ENCODE measurements at places on chromosomes 5 and 9.

GRCh38 chr5:82938901-82939725, 138.1 kb downstream of the TMEM167A start:
- DNase-seq: no peak

DNA sequence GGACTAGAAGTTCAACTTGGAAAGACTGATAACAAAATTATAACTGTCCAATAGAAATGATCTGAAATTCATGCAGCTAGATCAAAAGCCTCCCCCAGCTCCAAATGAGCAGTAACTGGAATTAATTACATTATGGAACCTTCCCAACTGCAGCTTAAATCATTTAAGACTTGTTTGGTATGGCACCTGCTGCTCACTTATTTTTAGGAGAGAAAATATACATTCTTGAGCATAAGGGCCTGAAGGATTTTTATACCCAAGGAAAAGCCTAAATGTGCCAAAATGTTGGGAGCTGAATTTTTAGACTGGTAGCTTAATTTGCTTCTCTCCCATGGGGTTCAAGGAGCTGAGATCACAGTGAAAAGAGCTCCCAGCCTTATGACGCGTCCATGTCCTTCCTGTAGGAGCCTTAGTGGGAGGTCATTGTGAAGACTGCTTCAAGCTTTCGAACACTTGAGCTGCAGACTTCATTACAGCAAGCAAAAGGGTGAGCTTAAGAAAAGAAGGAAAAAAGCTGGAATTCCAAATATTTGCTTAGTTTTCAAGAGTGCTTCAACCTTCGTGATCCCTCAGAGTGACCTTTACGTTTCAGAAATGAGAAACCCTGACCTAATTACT, 276.0 kb downstream of the DMAC1 start:
- no peak for DNase-seq

DNA sequence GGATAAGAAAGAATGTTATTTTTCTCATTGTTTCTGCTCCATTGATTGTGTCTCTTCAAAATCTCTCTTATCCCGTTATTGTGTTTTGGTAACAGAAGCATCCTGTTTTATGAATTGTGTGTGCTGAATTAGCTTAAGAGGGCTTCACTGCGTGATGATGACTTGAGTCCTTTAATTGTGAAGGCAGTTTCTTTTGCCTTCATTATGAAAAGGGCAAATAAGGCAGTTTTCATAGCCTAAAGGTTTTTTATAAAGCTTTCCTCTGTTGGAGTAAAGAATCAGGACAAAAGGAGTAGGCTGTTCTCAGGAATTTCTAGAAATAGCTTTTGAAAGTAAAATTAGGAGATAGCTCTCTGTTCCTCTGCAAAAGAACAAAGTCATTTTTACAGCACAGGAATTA, 169.8 kb downstream of the FOCAD start:
- no peak for DNase-seq

DNA sequence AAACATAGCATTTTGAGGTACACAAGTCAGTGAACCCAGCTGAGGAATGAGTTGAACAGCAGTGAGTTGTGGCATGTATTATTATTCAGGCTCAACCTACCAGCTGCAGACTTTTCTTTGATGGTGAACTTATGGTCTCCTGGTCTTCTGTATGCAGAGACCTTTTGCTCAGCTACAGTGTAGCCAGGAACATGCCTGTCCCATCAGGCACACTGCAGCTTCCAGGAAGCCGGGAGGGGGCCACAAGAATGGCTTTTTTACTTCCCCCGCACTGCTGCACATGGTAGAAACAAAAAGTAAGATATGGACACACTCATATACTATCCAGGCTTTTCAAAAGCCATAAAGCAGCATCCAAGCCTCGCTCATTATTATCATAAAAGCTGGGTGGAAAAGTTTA, 65.3 kb upstream of the PLPP1 start:
- DNase-seq: no peak

- no peak for DNase-seq
These were observed 70.8 kb downstream of the RAB24 start for GRCh38 chr5:177232761-177233160.

GRCh38 chr5:932151-932627, 39.5 kb downstream of the TRIP13 start:
- DNase-seq: no peak

- DNase-seq: no peak
These were observed 94.5 kb upstream of the SPATA31D4 start for GRCh38 chr9:81833563-81834345.

DNA sequence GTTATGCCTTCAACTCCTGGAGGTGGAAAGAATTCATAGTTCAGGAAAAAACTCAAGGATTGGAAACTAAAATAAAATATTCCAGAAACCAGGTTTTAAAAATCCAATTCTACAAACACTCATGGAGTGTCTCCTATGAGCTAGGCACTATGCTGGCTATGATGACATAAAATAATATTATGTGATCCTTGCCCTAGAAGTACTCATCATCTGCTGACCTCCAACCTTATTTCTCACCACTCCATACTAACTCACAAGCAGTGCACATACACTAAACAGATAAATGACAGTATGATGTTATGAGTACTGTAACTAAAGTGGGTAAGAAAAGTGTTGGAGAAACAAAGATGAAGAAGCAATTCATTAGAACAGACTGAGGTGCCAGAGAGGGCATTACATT, 93.2 kb upstream of the NR5A1 start:
- no peak for DNase-seq

- no peak for DNase-seq
These were observed 5.6 kb downstream of the SLIT3 start for GRCh38 chr5:169295306-169295705.

DNA sequence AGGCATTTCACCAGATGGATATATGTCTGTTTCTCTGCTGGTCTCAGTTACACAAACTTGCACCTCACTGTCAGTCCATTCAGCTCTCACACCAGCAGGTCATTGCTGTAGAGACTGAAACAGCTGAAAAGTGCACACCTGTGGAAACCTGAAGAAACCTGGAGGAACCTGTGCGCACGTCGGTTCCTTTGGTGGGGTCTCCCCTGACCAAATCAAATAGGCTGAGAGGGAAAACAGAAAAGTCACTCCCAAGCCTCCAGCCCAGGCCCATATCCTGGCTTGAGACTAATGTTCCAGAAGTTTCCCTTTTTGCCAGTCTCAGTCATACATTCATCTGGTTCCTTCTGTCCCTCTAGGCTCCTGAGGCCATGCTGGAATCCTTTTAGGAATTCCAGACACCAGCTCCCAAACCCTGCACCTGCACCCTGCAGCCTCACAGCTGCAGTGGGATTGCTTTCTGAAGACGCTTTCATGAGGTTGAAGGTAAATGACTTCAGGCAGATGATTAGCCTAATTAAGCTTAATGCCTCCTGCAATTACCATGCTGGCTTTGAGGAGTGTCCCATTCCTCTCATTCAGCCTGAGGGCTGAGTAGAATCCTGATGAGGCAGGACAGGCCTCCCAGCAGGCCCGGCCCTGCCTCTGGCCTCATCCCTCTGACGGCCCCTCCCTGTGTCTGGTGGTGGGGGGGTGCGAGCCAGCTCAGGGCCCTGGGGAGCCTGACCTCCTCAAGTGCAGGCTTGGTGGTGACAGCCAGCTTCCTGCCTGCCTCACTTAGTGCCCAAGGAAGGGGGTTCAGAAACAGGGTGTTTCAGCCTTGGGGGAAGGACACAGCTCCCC, 24.3 kb upstream of the CXCL14 start:
- DNase-seq: no peak

DNA sequence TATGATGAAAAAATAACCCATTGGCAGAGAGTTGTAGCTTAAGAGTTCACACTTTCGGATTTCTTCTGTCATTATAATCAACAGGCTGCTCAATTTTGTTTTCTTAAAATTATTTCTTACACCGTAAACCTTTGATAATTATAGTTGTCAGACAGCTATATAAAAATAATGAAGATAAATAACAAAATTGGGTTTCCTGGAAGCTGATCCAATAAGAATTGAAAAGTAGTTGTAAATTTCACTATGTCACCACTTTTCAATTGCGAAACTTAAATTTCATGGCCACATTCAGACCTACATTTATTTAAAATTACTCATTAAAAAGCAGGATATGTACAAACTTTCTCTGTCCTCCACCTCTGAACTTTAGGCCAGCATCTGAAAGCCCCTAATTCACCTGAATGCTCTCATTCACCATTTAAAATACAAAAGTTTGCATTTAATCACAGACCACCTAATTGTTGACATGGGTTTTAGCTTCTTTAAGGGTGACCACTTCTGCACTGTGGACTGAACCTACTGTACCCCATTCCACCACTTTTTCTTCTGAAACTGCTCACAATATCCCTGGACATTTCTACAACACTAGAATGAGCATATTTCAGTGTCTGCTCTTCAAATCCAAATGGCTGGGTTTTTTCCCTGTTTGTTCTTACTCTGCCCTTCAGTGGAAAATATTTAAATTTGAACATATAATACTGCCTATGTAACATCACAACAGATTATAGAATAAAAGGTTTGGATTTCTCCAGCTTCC, 680 bp downstream of the SELENOP start:
- DNase-seq: no peak

DNA sequence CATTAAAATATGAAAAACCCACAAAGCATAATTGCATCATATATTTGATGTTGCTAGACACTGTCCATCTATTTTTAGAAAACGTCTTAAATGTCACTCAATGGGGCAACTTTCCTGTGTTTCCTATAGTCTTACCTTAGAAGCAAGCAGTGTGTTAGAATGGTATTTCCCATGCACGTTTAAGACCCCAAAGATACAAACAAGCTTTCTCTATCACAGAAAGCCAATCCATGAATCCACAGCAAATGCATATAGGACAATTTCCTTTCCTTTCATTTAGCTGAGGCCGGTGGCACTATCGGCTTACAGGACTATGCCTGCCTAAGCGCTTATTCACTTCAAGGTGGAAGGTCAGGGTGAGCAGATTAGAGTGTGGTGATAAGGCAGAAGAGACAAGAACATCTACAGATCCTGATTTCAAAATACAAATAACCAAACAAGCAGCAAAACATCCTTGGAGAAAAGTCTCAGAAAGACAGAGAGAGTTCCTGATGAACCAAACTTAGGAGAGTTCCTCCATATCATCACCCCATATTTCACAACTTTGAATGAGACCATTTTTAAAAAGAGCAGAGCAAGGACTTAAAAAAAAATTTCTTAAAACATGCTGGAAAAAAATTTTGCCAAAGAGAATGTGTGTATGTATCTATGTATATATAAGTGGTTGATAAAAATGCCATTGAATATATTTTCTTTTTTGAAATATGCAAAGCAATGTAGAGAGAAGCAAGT, 57.2 kb downstream of the MEF2C start:
- no peak for DNase-seq

DNA sequence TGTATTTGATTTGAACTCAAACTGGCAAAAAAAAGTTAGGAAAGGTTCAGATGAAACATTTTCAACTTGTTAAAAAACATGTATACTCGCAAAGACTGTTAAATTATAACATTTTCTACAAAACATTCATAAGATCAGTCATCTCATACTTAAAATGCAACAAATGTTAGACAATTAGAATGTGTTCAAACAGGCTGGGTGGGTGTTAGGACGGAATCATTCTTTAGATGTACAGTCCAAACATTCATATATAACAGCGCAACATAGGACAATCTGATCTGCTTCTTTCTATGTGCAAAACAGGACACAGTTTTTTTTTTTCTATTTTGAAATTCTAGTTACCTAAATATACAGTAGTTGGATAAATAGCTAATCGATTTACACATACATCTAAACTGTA, 22.2 kb downstream of the IL4 start:
- no peak for DNase-seq

- no peak for DNase-seq
These were observed 106.9 kb upstream of the LARP1 start for GRCh38 chr5:154648229-154648628.

GRCh38 chr9:72228282-72228681, 79.0 kb downstream of the GDA start:
- no peak for DNase-seq

GRCh38 chr9:91371894-91372293, 10.2 kb upstream of the AUH start:
- no peak for DNase-seq

- DNase-seq: no peak
These were observed 210.2 kb upstream of the TARS1 start for GRCh38 chr5:33230467-33231078.

DNA sequence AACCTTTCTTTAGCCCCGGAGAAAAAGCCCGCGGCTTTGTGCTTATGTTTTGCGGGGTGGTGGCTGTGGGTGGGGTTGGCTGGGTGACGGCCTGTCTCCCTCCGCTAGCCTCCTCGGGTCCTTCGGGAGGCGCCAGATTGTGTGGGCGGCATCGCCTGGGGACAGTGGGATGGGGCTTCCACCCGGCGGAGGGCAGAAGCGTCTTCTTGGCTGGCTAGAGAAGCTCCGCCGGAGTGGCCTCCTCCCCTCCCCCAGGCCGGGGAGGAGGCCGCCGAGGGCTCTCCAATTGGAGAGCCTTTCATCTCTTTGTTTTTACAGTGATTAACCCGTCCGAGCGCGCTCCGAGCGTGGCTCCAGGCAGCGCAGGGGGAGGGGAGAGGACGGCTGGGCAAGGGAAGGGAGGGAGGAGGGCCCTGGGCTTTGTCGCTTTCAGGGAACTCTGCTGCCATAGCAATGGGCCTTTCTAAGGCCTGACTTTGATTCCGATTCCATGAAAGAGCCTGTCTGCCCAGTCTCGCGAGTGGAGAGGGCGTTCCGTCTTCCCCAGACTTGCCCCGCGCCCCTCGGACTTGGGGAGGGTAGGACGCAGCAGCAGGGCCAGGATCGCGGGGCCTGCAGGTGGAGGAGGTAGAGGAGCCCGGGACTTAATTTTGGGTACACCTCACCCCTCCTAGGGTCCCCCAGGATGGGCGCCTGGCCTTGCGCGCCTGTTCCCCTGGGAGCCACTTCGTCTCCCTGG, 36.7 kb upstream of the TIFAB start:
- no peak for DNase-seq

DNA sequence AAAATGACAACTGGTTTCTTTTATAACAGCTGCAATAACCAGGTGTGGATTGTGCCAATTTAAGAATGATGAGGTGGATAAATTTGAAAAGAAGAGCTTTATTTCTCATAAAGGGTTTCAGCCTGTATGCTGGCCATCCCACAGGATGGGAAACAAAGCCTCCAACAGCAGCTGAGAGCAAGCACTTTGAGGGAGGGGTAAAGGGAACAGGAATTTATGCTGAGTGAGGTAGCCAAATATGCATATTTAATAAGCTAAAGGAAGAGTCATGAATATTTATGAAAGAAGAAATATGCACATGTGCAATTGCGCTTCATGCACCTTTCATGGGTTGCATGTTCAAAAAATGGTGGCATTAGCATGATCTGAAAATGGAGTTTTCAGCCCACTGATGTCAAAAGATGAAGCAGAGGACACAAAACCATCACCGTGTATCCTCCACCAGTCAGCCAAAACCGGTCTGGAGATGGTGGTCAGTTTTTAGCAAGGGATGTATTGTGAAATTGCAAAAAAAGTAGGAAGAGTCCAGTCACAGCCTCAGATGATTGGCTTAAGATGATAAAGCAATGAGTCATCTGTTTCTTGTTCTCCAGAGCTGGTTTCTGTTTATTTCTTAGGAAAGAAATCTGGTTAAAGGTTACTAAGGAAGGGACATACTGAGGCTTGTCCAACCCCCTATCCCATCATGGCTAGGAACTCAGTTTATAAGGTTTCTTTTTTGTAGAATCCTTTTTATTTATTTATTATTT, 47.9 kb downstream of the DEPDC1B start:
- no peak for DNase-seq
